ENCODE measurements at places on chromosomes 5 and 9.

DNA sequence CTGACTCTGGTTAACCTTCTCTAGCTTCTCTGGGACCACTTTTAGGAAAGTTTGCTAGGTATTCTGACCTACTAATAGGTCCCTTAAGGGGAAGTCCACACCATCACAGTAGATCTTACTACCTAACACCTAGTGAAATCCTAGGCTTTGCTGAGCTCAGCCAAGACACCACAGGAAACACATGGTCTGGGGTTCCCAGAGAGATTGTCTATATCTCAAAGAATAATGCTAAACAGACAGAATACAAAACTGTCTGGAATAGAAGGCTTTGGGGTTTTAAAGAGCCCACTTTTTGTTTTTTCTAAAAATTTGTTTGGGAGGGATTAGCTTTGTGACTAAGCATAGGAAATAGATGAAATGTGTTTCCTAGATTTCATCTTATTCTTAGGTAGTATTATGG, 395.1 kb downstream of the ARHGEF28 start:
- DNase-seq: no peak

- DNase-seq: no peak
Observed at GRCh38 chr5:131593921-131594320, 41.1 kb downstream of the RAPGEF6 start.

DNA sequence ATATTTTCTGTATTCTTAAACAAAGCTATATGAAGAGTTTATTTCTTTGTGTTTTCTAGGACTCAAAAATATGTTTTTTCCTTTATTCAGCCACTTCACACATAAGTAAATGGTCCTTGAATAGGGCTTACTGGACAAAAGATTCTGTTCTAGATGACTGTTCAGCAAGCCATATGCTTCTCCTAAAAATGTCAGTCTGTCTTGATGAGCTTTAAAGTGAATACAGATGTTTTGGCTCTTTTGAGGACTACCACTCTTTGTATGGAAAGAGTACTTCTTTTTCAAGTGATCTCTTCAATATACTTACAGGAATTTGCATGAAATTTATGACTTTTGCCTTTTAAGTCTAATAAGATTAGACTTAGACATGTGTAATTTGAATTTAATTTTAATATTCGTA, 8.4 kb downstream of the NDUFS4 start:
- DNase-seq: no peak

DNA sequence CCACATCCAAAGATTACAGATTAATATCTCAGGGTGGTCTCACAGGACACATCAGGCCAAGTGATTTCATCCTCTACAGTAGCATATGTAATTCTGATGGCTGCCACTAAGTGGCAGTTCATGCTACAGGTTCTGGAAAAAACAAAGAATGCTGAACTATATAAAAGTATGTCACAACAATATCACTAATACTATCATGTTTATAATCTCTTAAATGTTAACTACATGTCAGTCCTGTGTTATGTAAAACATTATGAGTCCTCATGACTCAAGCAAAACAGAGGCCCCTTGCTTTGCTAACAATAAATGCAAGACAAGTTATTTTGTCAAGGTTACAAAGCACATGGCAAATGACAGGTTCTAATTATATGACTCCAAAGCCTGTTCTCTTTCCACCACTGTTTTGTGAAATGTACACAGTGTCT, 233.2 kb downstream of the FBXL17 start:
- DNase-seq: no peak

- DNase-seq: no peak
Observed at GRCh38 chr5:35305336-35306020, 75.2 kb upstream of the PRLR start.

GRCh38 chr9:137123468-137123837, 8.9 kb upstream of the DPP7 start:
- no peak for DNase-seq

GRCh38 chr9:29616844-29617243, 2043.6 kb upstream of the C9orf72 start:
- DNase-seq: no peak
